ENCODE measurements at places on chromosomes 12 and 14.

DNA sequence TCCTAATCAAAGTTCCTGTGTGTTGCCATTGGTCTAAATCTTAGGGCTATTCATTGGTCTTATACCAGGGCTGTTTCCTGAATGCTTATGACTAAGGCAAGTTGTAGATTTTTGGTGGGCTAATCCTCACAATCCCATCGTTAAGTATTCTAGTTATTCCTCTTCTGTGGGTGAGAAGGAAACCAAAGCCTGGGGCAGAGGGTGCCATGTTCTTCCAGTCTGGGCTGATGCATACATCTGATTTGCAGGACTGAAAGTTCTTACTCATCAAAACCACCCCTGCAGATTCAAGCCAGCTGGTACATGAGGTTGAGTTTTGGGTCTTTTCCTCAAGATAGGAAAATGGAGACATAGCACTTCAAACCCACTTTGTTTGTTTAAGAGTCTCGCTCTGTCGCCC, 25.7 kb downstream of the PPP1CC start:
- no peak for DNase-seq

DNA sequence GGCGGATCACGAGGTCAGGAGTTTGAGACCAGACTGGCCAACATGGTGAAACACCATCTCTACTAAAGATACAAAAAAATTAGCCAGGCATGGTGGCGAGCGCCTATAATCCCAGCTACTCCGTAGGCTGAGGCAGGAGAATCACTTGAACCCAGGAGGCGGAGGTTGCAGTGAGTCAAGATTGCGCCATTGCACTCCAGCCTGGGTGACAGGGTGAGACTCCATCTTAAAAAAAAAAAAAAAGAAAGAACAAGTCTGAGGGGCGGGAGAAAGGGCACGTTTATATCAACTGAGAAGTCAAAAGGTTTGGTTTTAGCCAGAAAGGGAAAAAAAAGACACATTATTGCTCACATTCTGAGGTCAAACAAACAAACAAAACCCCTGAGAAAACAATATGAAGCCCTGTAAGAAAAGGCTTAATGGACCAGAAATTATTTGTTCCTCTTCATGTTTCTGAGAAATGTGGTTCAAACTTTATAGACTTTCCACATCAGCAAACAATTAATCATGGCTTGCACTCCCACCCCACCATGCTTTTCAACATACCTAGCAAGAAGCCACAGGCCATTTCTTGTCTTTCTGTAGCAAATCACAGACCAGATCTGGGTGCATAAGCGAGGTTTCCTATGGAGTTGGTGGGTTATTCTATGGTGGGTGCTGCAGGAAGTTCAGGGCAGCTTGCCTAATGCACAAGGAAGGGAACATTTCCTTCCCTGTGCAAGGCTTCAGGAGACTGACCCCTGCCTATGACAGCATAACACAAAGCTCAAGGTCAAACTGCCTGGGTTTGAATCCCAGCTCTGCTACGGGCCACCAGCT, 80.1 kb downstream of the SSPN start:
- peak; percentile 23 for DNase-seq

DNA sequence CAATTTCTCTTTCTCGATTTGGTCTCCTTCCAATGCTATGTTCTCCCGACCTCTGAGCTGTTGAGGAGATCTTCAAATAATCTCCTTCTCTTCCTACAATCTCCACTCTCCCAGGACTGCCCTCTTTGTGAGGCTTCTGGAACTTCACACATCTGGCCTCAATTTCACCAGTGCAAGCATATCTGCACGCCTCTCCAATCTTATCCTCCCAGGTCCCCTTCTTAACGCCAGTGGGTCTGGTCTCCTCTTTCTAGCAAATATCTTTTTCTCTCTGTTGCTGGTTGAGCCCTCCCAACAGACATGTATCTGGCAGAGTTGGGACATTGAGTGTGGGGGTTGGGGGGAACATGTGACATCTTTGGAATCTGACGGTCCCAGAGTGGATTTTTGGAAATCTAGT, 17.9 kb downstream of the RTL1 start:
- no peak for DNase-seq

DNA sequence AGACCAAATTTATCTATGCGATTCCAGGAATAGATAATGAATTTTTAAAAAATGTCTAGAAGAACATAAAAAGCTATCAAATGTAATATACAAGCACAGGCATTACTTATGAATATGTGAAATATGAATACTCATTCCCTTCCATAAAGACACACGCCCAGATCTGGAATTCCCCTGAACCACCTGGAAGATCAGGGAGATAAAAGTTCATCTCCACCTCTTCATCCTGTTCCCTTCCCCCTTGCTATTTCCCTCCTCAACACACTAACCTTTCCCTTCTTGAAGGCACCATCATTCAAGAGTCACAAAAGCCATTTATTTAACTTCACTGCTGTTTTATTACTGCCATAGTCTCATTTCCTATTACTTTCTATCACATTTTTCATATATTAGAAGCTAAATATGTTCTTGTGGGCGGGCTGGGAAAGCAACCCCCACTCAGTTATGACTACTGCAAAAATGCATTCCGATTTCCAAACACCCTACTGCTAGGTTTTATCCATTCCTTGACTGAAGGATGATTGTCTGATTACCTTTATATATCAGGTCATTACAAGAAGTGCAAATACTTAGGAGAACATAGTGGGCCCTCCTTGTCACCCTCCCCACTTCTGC, 16.1 kb downstream of the FGD6 start:
- DNase-seq = no peak

DNA sequence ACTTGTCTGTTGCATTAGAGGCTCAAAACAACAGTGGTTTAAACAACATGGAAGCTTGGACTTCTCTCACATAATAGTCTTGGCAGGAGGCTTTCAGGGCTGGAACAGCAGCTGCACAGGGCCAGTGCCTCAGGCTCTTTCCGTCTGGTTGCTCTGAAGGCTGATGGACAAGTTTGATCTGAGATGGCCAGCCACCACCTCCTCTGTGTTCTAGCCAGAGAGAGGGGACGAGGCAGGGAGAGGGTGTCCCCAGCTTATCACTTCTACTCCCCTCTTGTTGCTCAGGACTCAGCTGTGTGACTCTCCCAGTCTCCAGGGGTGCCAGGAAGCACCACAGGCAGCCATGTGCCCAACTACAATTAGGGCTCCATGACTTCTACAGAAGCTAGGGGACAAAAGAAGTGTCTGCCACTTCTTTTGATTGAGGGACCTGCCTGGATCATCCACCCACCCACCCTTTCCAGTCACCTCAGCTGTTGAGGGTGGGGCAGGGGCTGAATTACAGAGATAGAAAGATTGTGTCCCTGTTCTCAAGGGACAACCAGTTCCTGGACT, 46.6 kb downstream of the SMIM41 start:
- no peak for DNase-seq

DNA sequence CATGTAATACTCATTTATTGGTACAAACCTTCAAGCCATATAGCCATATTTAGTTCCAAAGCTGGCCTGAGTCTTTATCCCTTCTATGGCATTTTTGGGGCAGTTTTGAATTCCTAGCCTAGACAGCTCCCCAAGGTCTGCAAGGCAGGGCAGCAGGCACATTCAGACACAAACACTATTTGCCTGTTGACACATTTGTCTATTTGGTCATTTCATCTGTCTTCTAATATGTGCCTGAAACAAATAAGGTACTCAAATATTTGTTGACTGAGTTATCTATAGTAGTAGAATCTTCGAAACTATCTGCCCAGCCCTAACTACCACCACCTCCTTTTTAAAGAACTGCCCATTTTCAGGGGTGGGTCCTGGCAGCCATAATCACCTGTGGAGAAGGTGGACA, 9.3 kb downstream of the PPM1H start:
- no peak for DNase-seq

GRCh38 chr12:12025799-12026386, 44.8 kb upstream of the BCL2L14 start:
- no peak for DNase-seq

DNA sequence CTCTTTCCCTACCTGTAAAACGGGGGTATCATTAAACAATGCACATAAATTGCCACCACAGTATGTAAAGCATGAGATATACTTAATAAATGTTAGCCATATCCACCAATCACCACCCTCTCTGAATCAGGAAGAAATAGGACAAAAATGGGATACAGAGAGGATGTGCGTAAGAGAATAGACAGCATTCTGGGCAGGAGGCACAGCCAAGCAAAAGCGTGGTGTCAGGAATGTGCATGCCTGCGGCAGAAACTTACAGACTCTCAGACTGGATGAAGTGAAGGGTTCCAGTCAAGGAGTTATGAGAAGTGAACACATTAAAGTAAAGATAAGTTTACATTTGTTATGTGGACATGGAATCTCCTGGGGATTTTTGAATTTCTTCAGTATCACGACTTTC, 121.7 kb upstream of the MDM1 start:
- DNase-seq = no peak

DNA sequence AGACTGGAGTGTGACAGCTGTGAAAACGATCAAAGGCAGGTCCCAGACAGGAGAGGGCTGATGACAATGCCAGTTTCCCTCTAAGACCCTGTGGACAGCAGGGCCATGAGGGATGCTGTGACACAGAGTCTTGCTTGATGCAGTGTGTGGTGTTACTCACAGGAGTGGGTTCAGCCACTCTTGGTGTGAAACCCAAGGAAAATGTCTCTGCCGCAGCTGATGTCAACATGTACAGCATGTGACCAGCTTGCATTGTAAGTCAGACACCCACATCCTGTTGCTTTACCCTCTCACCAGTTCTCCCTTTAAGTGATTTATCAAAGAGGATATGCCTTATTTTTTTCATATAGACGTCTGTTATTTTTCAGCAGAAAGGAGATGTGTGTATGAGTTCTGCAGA, 268.6 kb downstream of the BTG1 start:
- DNase-seq = no peak

GRCh38 chr14:29220072-29220471, 453.5 kb downstream of the FOXG1 start:
- DNase-seq = no peak

DNA sequence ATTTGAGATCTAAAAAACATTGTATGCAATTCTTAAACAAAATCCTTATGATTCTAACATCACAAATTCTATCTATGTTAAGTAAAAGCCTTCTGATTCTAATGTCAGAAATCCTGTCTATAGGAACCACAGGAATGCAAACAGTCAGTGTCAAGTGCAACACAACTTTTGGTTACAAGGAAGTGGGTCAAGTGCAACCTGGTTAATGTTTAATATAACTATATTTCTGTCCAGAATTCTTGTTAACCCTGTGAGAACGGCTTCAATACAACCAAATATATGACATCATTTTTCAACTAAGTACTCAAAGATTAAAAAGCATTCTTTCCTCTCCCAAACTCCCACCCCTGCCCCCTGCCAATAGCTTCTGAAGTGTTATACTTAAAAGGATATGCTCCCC, 107.9 kb upstream of the PLEKHA5 start:
- DNase-seq = peak; percentile 90

- peak; percentile 17 for DNase-seq
Measured at GRCh38 chr12:39406262-39406661, 36.7 kb downstream of the KIF21A start.

GRCh38 chr12:54030889-54031471, 1.9 kb upstream of the HOXC5 start:
- no peak for DNase-seq

- DNase-seq = no peak
Measured at GRCh38 chr12:128864516-128865186, 11.4 kb downstream of the GLT1D1 start.

- DNase-seq = no peak
Measured at GRCh38 chr12:16692099-16692498, 86.1 kb upstream of the LMO3 start.

- no peak for DNase-seq
Measured at GRCh38 chr12:131928080-131928710, 881 bp upstream of the PUS1 start.

GRCh38 chr12:3117144-3117581, 40.0 kb downstream of the TSPAN9 start:
- no peak for DNase-seq

DNA sequence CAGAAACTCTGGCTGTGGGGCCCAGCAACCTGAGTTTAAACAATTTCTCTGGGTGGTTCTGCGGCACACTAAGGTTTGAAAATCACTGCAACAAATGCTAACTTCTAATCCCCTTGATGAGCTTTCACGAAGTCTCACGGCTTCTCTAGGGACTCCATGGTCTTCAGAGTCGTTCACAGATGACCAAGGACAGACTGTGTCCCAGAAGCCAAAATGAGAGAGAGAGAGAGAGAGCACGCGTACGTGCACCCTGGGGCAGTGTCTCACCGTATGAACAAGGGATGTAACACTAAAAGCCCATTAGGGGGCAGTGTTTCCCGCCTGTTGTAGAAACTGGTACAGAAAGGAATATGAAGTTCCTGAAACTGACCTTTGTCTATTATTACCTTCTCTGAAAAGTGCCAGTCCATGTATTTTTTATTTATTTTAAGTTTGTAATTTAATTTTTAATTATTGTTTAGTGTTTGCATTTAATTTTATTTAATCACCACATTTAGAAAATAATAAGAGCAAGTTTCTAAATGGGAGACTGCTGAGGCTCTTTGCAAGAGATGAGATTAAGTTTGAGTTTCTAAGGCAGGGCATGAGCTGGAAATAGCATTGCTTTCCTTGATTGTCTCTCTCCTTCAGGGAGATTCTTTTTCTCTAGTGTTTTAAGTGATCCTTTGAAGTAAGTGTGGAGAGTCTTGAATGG, 3.4 kb downstream of the APOLD1 start:
- peak; percentile 88 for DNase-seq

GRCh38 chr12:132474237-132474741, 15.7 kb upstream of the FBRSL1 start:
- no peak for DNase-seq

- no peak for DNase-seq
Measured at GRCh38 chr14:74630881-74631690, 19.0 kb upstream of the LTBP2 start.

GRCh38 chr14:68692216-68692615, 100.7 kb downstream of the ZFP36L1 start:
- no peak for DNase-seq

Measured in ACHN (cell line).